ENCODE measurements at places on chromosomes 11 and 22.
A peak's percentile ranks its signal among the peaks of the same experiment; 100 is the strongest.

- DNase-seq, result no peak
These were observed 161.8 kb upstream of the GRIA4 start for GRCh38 chr11:105447936-105448702.

DNA sequence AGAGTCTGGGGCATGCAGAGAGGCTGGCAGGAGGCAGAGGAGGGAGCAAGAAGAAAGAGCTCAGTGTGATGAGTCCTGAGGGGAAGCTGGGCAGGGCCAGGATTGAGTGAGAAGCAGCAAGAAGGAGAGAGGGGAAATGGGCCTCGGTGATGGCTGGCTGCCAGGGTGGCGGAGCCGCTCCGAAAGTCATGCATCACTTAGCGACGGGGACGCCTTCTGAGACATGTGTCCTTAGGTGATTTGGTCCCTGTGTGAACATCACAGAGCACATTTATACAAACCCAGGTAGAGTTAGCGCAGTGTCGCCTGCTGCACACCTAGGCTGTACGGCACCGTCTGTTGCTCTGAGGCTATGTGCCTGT is 15.1 kb downstream of the TBC1D22A start:
- no peak for DNase-seq

DNA sequence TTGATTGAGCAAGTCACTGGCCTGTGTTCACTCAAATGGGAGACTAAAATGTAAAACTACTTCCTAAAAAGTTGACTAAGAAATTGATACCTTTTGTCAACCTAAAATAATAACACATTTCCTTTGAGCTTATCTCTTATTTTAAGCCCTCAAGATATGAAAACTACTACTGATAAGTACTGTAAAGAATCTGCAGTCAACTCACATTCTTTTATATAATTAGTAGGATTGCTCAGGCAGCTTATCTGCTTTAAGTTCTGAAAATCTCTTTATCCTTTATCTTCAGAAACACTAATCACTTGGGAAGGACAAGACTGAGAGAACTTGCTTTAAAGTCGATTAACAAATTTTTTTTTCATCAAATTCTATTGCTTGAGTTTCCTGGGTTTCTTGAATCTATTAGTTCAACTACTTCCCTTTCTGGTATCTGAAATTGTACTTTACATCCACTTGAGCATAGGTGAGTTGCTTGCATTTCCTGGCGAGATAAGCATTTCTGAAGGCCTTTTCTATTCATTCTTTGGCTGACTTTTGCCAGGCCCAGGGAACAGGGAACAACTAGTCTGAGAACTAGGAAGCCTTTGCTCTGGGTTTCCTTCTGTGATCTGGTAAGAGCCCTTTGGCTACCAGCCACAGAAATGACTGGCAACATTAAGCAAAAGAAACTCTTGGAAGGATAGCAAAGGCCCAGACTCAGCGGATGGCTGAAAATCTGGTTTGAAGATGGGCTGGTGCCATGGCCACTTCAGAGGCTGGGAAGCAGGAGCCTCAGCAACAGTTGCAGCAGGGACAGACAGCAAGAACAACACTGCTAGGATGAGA is 19.3 kb upstream of the CSRP3 start:
- peak; percentile 55 for DNase-seq

- peak; percentile 79 for DNase-seq
These were observed 145.0 kb upstream of the THY1 start for GRCh38 chr11:119567688-119568582.

GRCh38 chr22:36921309-36922104 is 8.1 kb downstream of the CSF2RB start:
- no peak for DNase-seq

GRCh38 chr11:46701078-46701654 is 335 bp downstream of the ZNF408 start:
- no peak for DNase-seq

DNA sequence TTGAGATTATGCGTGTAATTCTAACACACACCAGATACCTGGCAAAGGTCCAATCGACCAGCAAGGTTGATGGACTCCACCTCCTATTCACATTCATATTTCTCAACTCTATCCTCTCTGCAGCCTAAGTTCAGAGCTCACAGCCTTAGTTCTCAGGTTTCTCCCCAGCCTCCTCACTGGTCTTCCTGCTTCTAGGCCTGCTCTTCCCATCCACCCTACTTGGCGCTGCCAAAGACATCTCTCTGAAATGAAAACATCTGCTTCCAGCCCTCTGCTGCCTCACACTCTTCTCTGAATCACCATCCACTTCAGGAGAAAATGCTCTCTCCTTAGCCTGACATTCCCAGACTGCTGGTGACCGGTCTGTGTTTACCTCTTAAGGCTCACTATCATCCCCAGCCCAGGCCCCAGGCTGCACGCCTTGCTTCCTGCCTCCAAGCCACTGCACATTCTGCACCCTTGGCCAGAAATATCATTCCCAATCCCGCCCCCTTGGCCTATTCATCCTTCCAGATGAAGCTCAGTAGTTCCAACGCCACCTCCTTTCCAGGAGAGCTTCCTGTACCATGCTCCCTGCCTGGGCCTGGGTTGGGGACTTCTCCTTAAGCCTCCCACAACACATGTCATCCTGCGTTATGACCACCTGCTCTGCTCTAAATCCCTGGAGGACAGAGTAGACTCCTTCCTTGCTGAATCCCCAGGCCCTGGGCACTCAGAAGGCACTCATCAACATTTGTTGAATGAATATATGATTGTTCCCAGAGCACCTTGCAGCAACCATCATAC is 3.5 kb downstream of the ARRB1 start:
- DNase-seq, result peak; percentile 89

DNA sequence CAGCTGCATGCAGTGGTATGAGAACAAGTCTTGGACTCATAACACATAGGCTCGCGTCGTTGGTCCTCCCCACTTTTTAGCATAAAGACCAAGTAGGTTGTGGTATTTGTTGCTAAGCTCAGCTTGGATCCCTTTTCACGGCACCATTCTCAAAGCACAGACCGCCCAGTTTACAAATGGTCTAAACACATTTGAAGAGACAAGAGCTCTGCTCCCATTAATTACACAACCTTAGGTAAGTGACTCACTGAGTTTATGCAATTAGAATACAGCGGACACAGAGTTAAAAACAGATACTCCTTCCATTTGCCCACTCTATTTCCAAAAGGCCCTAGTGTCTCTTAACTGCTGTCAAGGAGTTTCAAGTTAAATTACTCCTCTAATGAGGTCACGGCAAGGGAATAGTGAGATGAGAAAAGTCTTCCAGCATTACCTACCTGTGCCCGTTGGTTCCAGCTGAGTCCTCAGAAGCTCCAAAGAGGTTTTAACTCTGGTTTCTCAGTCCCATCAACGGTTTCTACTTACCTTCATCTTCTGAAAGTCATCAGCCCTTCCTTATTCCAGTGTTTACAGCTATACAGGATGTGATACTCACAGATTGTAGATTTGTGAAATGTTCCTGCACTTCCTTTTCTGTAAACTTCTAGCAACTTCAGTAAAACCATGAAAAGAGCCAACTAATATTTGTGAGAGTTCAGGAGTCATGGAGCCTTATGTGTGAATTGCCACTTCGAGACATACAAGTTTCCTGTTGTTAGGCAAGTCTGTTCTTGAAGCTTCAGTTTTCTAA is at the start of gene MS4A6A:
MS4A6A (minus strand) TSS at position 543 of the 790 bp plus-strand sequence. CDS start 1,356 bp downstream, outside the sequence.
- no peak for DNase-seq

DNA sequence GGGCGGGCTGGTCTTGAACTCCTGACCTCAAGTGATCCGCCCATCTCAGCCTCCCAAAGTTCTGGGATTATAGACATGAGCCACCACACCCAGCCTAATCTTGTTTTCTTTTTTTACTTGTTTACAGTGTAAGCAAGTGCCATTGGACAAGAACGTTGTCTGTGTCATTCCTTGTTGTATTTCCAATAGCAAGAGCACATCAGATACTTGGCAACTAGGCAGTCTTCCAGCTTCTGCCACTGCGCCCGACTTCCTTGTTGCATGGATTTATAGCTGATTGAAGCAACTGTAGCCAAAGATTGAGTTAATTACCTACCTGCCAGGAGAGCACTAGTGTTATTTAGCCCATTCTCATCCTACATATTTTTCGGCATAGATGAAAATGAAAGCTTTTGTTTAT is 3.1 kb upstream of the SGSM3 start:
- DNase-seq, result no peak

Data from fibroblast of pulmonary artery (primary cell).